ENCODE measurements at places on chromosomes 7 and 10. TPM values are rescaled to one million over a fixed set of nuclear protein-coding genes. Genes with fewer than 3 reads are reported as not detected.

Gene DNAJC12
- total RNA-seq, result 3.1 TPM

Gene LLCFC1
- not detected for total RNA-seq

Gene CFAP70
- 0.36 TPM for total RNA-seq

Gene GARS1
- total RNA-seq, result 139 TPM

Gene PNLIPRP1
- not detected for total RNA-seq

Gene OPN4
- total RNA-seq, result not detected

Gene MMD2
- not detected for total RNA-seq
